ENCODE measurements at places on chromosomes 2 and 18.

- DNase-seq, result no peak
Observed at GRCh38 chr2:120875431-120875830, 139.8 kb downstream of the GLI2 start.

GRCh38 chr2:231399046-231399852 is 3.7 kb downstream of the B3GNT7 start:
- DNase-seq, result no peak

GRCh38 chr2:19677825-19678518 is 223.8 kb downstream of the TTC32 start:
- no peak for DNase-seq

GRCh38 chr2:135615404-135615803 is 84.1 kb downstream of the R3HDM1 start:
- no peak for DNase-seq

- no peak for DNase-seq
Observed at GRCh38 chr18:64127172-64127571, 21.7 kb downstream of the LINC00305 start.

- DNase-seq, result no peak
Observed at GRCh38 chr2:105802587-105802986, 57.9 kb downstream of the NCK2 start.

- DNase-seq, result no peak
Observed at GRCh38 chr2:163253621-163254285, 415.2 kb upstream of the KCNH7 start.

DNA sequence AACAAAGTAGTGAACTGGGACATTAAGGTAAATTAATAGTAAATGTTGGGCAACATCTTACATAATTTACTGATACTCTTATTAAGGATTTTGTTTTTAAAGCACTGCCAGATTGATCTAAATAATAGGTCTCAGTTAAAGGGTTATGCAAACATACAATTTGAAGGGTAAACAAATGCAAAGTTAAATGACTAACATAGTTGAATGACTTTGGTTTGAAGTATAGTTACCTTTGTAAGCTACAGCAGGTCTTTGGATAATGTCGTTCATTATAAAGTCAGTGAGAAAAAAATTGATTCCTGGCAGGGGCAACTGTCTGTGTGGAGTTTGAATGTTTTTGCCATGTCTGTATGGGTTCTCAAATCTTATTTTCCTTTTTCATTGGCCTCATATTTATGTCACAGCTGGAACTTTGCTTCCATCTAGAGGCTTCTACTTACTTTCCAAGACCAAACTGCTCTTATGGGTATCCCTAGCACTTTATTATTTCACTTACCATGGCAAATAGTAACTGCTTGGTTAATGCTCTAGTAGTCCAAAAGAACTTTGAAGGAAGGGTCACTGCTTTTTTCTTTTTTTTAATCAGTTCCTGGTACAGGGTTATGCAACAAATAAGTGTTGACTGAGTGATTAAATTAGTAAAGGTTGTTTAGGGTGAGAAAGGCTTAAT is 107.8 kb downstream of the NBEAL1 start:
- peak; percentile 25 for DNase-seq

DNA sequence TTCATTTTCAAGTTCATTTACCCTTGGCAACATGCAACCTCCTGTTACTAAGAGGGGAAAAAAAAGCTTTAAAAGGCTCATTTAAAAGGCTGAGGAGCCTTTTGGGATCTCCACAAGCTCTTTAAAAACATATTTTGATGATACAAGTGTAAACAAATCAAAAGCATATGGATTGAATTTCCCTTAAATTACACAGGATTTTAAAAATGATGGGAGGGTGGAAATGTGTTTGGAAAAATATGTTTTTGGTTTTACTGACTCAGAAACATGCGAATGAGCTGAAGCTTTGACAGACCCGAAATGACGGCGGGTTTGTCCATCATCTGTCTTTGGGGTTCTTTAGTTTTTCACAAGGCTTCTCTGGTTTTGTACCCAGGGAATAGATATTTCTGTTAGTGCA is 180.6 kb upstream of the CCDC68 start:
- no peak for DNase-seq

DNA sequence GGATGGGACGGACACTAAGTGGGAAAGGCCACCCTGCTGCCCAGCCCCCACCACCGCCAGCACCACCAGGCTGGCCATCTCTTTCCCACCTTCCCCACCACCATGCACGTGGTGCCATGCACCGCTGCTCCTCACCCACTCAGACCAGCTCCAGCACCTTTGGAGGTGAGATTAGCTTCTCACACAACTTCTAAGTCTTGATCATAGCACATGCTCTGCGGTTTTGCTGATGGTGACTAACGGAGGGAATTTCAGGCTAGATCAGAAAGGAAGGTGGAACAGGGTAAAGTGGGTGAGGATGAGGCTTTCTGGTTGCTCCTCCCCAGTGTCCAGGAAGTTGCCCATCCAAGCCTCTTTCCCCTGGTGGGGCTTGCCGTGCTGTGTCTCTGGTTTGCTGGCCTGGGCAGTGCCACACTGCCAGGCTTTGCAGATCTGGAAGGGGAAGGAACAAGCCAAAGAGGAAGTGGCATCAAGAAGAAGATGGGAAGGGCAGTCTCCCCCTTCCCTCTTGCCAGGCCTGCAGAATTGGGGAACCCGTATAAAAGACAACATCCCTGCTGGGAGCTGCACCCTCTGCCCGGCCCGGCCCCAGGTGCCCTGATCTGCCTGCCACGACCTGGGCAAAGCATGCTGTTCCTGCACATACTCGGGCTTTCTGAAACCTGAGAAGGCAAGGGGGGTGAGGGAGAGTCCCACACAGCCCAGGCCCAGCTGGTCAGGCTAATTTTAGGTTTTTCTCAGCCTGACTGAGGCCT is 44.3 kb upstream of the CAB39 start:
- DNase-seq, result no peak

DNA sequence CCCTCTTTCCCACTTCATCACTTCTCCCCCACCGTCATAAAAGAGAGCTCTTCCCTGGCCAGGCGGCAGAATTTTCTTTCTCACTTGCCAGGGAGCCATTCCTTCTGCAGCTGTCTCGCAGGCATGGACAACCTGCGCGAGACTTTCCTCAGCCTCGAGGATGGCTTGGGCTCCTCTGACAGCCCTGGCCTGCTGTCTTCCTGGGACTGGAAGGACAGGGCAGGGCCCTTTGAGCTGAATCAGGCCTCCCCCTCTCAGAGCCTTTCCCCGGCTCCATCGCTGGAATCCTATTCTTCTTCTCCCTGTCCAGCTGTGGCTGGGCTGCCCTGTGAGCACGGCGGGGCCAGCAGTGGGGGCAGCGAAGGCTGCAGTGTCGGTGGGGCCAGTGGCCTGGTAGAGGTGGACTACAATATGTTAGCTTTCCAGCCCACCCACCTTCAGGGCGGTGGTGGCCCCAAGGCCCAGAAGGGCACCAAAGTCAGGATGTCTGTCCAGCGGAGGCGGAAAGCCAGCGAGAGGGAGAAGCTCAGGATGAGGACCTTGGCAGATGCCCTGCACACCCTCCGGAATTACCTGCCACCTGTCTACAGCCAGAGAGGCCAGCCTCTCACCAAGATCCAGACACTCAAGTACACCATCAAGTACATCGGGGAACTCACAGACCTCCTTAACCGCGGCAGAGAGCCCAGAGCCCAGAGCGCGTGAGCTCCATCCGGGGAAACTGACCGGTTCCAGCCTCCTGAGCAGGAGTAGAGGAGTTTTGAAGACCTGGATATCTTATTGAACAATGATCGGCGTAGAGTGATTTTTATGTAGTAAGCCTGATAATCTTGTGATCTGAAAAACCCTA is at the start of gene MSGN1:
TSS of gene MSGN1 (plus strand) at position 65 of the 850 bp plus-strand sequence. CDS start at position 124, 59 bp downstream.
- no peak for DNase-seq

DNA sequence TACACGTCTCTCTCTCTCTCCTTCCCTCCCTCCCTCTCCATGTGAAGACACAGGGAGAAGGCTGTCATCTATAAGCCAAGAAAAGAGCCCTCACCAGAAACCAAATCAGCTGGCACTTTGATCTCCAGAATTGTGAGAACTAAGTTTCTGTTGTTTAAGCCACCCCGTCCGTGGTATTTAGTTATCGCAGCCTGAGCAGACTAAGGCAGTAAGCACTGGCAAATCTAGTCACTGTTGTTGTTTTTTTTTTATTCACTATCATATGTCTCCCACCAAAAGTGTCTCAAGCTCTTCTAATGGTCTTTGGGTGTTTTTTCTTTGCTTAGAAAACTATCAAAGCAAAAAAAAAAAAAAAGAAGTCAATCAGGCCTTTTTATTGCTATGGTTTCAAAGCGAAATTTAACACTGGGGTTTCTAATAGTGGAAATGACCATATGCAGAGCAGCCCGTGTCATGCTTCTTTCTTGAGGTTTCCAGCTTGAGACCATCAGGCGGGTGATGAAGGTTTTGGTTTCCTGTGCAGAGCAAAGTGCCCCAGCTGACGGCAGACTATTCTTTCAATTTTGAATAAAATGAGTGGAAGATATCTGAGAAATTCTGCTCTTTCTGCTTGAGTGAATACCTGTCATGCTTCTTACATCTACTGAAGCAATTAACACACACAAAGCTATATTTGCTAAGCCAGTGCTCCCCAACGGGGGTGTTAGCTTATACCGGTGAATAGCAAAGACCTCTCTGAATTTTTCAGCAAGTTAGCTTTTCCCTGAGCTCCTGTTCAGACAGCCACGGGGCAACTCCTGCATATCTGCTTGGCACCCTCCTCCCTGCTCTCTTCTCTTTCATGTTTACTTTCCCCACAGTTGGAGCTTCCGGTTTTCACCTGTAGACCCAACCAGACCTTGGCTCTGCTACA is 394.1 kb upstream of the ATP5MC3 start:
- DNase-seq, result no peak

- no peak for DNase-seq
Observed at GRCh38 chr2:187475499-187476248, 27.6 kb upstream of the CALCRL start.

- no peak for DNase-seq
Observed at GRCh38 chr2:41994661-41995060, 53.2 kb upstream of the PKDCC start.

DNA sequence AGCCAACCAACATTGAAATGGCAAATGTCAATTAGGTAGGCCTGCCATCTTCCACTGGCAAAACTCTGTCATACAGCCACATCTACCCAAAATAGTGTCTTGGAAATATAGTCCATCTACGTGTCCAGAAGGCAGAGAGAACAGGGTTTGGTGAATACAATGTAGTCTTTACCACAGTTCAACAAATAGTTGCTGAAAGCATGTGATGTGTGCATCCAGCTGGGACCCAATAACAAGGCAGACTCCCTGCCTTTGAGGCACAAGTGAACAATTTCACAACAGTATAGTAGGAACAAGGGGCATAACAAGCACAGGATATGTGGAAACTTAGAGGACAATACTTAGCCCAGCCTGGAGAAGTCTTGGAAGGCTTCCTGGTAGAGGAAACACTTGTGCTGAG is 72.6 kb downstream of the EVA1A start:
- no peak for DNase-seq

- no peak for DNase-seq
Observed at GRCh38 chr2:68700560-68700959, 34.1 kb upstream of the ARHGAP25 start.

DNA sequence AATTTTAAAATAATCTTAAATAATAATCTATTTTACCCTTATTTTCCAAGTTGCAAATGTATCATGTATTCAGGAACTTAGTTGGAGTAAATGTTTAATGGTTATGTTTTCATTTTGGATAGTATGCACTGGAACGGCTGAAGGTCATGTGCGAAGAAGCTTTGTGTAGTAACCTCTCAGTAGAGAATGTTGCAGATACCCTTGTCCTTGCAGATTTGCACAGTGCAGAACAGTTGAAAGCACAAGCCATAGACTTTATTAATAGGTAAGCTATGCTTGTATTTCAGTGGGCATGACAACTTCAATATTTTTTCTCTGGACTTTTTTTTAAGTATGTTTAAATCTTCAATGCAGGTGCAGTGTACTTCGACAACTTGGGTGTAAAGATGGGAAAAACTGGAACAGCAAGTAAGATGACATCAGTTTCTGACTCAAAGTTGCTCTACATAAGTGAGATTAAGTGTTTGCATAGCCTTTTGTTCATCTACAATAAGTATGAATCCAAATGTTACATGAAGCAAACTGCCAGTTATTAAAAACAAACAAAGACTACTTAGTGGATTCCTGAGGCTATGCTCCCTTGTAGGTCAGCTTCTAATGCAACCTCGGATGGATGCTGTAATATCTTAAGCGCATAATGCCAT is 63.1 kb downstream of the SPOPL start:
- no peak for DNase-seq

GRCh38 chr2:165474619-165475276 is 5.2 kb downstream of the CSRNP3 start:
- no peak for DNase-seq

DNA sequence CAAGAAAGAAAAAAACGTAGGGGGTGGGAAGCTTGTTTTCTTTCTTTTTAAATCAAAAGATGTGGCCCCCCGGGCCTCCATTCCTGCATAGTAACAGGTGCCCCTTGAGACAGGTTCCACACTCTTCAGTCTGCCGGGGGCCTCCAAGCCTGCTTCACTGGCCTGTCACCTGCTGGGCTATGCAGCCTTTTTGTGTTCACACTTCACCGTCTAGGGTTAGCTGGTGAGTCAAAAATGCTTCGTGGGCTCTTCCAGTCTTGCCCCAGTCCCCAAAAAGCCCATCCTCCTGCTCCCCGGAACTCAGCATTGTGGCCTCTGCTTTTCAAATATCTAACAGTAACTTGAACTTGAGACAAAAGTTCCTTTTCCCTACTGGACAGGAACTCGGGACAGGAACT is 67.9 kb downstream of the POLR1A start:
- no peak for DNase-seq

DNA sequence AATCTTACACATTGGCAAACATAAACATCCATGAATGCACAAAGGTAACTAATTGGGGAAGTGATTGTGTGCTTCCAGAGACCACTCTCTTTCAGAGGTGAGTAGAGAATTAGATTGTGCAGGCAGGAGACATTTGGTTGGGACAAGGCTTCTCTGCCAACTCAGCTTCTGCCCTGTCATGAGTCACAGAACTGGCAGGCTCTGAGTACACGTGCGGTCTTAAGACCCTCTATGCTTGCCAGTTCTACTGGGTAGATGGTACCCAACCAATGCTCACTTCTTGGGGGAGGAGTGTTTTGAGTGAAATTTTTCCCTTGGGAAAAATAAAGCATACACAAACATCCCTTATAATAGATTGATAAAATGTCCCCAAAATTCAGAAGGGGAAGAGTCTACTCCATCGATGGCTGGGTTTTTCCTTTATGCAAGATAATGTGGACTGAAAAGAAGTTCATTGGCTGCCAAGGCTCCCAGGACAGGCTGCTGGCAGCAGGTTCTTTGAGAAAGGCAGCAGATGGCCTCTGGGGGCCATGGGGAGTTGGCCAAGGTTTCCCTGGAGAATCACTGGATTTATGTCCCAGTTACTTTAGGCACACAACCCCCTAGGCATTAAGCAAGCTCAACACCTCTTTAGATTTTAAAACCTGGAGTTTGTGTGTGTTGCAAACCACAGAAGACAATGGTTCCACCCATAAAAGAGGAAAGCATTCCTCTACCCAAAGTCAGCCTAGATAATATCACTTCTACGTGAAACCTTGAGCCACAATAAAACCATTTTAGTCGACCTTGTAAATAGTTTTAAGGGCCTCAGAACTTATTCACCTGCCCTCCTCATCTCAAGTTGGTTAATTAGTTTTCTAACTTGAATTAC is 417.0 kb downstream of the TXNL1 start:
- no peak for DNase-seq

GRCh38 chr2:3581367-3582262 is 6.6 kb downstream of the RPS7 start:
- peak; percentile 28 for DNase-seq
